ENCODE measurements at places on chromosomes 16 and 17. TPM values are rescaled to one million over a fixed set of nuclear protein-coding genes. Genes with fewer than 3 reads are reported as not detected.

The UBE2I gene
- total RNA-seq, result 97.9 TPM

DNA sequence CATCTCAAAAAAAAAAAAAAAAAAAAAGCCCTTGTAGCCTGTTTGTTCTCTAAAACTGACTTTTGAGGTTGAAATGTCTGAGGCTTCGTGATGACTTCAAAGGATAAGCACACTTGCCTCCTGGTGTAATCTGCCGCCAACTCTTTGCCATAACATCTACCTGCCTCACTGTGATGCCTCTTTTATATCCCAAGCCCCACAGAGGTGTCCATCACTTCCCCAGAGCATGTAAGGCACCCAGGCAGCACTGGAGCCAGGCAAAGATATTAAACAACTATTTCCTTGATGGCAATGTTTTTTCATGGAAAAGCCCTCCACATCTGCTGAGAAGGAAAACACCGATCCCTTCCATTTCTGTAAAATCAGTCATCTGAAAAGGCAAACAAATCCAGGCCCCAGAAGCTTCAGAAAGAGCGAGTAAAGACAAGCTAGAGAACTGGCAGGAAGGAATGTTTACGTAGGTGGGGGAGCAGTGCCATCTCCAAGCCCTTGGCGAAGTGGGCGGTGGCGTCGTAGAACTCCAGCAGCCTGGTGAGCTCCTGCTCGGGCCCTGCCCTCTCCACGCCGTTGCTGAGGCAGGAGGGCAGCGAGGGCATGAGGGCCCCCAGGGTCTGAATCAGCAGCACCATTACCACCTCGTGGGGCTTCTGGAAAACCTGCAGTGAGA is 28.6 kb downstream of the COG7 start:
- no peak for DNase-seq

DNA sequence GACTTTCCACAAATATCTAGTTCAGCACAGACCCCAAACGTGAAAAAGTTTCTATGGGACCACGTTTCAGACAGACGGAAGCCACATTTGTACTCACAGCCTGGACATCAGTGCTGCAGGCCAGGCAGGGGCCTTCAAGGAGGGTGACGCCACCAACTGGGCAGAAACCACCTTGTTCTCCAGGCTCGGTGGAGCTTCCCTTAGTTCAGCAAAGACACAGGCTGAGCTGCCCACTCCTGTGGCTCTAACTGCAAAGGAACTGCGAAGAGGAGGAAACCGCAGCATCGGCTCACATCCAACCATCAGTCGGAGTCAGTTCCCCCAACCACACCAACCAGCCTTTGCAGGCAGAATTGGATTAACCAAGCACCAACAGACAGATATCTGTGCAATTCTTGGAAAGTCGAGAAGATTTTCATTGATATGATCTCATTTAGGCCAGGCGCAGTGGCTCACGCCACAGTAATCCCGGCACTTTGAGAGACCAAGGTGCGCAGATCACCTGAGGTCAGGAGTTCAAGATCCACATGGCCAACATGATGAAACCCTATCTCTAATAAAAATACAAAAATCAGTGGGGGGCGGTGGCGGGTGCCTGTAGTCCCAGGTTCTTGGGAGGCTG is 73.3 kb upstream of the CNEP1R1 start:
- no peak for DNase-seq

DNA sequence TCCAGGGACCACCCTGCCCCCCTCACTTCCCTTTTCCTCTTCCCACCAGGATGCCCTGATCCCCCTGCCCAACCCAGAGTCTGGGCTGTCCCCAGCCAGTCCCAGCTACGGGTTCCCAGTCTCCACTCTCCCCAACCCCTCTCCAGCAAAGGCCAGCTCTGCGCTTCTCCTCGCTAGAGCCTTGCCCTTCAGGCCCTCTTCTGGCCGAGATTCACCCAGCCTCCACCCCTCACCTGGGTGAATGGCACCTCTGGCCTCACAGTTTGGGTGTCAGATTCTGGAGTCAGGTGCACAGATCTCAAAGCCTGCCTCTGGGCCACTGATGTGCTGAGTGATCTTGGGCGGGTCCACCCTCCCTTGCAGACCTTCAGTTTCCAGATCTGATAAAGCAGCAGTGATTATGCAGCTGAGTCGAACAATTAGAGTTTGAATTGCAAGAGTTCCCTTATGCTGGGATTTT is 185.6 kb upstream of the TNRC6C start:
- no peak for DNase-seq

- DNase-seq, result no peak
Observed at GRCh38 chr17:73007407-73007806, 85.1 kb downstream of the SLC39A11 start.

All from chondrocyte (in vitro differentiated cells).